ENCODE measurements at places on chromosomes 2 and 18.

GRCh38 chr18:77008576-77009315 is 123.8 kb downstream of the MBP start:
- no peak for DNase-seq

DNA sequence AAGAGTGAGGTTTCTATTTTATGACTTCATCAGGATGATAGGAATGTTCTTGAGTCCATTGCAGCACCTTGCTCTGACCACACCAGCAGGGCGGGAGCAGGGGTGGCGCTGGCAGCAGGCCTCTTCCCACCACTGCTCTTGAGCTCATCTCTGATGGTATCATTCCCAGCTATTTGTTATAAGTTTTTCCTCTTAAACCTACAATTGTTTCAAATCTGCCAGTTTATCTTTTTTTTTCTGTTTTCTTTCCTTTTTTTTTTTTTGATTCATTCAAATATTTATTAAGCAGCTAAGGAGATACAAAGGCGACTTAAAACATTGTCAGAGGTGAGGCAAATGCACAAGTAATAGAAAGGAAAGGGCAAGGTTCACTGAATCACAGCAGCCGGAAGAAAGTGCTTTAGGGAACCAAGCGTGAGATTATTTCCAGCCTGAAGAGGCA is 28.7 kb downstream of the NIFK start:
- DNase-seq: no peak

GRCh38 chr2:217988840-217989204 is 14.0 kb downstream of the TNS1 start:
- no peak for DNase-seq

GRCh38 chr2:234788841-234789240 is 163.0 kb upstream of the SH3BP4 start:
- DNase-seq: no peak

- DNase-seq: no peak
Measured at GRCh38 chr18:24472591-24472990, 12.2 kb downstream of the HRH4 start.

DNA sequence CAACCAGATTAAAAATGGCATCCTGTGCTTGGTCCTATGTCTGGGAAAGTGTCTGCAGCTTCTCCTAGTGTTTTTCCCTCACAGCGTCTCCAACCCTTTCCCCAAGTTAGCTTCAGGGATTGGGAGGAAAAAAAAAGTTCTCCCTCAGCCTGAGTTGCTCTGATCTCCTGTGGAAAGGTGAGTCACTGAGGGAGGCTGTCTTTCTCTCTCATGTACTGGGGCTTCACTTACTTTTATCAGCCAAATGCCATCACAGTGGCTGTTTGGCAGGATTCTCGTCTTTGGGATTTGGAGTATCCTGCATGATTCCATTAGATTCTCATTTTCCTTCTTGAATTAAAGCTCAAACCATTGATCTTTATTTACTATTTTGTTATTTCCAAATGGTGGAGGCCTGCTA is 18.1 kb downstream of the GTF2A1L start:
- no peak for DNase-seq

DNA sequence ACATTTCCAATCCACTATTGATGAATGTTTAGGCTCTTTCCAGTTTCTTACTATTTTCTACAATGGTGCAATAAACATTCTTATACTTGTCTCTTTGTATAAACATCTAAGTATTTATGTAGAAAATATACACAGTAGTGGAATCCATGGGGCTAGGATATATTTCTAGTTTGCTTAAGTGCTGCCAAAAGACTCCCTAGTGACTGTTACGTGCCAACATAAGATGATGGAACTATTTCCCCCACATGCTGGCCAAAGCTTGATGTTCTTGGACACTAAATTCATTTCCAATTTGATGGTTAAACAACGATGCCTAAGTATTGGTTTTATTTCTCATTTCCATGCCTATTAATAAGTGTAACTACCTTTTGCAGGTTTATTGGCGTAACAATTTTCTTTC is 378.4 kb upstream of the HNRNPA3 start:
- no peak for DNase-seq
